Fibroblast of skin of scalp (primary cell): ENCODE measurements at places on chromosomes 2 and 18.
A peak's percentile ranks its signal among the peaks of the same experiment; 100 is the strongest.

DNA sequence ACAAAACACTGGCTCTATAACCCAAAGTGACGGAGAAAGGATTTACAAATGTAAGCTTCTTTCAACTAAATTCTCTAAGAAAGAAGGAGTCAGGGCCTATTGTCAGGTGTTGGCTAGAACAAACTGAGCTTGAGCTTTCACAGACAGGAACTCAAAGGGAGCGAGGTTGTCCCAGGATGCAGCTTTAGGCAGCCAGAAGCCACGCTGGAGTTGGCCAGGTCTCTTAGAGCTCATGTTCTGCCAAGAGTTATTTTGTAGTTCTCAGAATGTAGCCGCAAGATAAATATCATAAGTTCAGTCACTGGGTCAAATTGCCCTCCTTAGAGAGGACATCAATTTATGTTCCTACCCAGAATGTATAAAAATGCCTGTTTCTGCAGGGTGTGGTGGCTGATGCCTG is 54.1 kb upstream of the GREB1L start:
- no peak for DNase-seq

GRCh38 chr18:26780520-26781325 is 84.8 kb downstream of the AQP4 start:
- no peak for DNase-seq

DNA sequence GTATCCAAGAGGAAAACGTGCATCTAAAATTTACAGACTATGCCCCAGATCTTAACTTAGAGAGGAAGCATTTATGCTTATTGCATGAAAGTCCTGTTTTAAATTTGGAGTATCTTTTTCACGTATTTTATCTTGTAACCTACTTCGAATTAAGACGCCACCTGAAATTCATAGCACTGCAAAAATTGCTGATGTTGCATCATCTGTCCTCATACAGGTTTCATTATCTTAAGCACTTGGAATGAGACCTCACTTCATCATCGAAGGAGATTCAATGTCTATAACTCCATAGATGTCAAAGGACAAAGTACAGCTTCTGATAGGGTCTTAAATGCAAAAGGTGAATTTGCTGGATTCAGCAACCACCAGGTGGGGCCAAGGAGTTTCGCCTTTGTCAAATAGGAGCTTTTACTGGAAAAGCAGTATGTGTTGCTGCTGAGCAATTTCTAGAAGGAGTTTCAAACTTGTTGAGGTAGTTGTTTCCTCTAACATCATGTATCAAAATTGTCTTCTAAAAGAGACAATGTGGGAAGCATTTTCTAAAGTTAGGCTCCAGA is 106.4 kb upstream of the CCDC85A start:
- DNase-seq = peak; percentile 3

- no peak for DNase-seq
These were observed 165.8 kb downstream of the FMNL2 start for GRCh38 chr2:152500772-152501171.

GRCh38 chr2:48328942-48329723 is 200.8 kb upstream of the STON1 start:
- DNase-seq = no peak

DNA sequence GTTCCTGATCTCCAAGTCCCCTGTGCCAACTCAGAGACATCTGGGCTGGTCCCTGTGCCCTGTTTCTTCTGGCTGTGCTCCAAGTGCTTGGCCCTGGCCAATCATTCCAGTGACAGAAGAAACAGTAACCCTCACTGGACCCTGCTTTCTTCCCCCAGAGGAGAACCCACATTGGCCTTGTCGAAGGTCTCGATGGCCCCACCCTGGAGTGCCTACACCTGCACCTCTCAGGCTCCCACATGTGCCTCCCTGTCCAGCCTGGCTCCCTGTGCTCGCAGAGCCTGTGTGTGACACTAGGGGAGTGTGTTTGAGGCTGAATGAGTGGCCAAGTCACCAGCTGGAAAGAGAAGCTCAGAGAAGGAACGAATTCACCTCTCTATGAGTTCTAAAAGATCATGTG is 5.9 kb upstream of the MAL start:
- no peak for DNase-seq

DNA sequence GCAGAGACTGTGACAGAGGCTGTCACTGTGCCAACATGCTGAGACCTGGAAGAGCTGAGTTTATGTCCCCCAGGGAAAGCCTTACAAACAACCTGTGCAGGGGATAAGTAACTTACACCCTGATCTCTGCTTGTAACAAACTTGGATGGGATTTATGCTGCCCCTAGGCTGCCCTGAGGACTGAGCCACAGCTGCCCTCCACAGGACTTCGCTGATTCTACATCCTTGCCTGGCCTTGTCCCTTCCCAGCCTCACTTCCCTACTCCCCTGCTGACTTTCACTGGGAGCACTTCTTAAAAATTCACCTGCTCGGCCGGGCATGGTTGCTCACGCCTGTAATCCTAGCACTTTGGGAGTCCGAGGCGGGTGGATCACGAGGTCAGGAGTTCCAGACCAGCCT is 45.9 kb upstream of the ASAP2 start:
- no peak for DNase-seq

- no peak for DNase-seq
These were observed 39.1 kb downstream of the PPIG start for GRCh38 chr2:169623235-169623634.

GRCh38 chr2:28150236-28150915 is 242.3 kb upstream of the FOSL2 start:
- DNase-seq = no peak

DNA sequence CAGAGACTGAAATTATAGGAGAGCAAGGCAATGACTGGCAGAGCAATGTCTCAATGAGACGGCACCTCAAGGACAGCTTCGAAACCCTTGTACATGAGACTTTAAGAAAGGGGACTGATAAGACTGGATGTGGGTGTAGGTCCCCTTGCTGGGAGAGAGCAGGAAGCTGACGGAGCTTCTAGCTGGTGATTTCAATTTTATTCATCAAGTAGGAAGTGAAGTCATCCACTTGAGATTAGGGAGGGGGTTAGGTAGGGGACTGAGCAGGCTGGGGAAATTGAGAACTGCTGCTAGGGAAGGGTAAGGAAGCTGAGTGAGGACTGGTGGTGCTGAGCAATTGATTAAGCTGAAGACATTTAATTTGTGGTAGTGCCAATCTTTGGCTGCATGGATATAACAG is 99.5 kb upstream of the ITGB6 start:
- DNase-seq = peak; percentile 36

DNA sequence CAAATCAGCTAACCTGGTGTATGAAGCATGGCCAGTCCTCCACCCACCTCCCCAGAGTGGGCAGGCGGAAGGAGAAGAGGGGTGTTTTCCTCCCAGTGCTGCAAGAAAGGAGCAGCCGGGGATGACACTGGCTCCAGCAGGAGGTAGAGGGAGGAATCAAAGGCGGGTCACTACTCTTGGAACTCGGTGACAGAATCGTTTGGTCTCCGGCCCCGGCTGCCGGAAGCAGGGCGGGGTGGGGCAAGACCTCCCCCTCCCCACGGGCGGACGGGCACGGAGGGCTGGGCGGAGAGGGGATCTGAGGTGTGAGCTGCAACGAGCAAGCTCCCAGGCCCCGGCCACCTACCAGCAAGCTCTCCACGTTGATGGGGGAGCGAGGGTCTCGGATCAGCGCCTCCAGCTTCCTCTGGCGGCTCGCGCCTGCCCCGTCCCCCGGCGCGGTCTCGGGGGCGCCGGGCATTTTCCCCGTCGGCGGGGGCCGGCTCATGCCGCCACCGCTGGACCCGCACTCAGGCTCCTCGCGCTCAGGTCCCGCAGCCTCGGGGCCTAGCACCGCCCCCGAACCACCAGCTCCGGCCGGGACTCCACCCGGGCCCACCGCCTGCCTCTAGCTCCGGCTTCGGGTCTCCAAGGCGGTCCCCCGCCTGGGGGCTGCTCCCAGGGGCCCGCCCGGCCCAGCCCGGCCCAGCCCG is 640 bp downstream of the ROCK2 start:
- DNase-seq = peak; percentile 34

GRCh38 chr2:19855542-19856431 is 46.0 kb downstream of the TTC32 start:
- DNase-seq = no peak

- peak; percentile 76 for DNase-seq
These were observed 286.9 kb downstream of the TMX3 start for GRCh38 chr18:68427951-68428401.

- no peak for DNase-seq
These were observed 17.4 kb upstream of the FOSL2 start for GRCh38 chr2:28375236-28375635.

DNA sequence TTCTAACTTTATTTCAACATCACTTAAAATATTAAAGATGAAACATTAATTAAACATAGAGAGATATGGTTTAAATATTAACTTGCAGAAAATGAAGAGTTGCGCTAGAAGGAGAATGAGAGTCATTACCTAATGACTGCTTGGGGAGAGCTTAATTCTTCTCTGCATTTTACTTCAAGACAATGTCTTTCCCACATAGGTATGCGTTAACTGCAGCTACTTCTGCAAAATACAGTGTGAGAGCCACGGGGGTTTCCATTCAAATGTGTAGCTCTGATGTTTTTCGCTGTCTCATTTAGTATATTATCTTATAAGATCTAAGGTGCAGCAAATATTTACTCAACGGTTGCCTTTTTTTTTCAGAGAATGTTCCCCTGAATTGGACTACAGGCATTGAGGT is 126.7 kb downstream of the TMX3 start:
- DNase-seq = no peak

GRCh38 chr2:20186078-20186854 is 38.7 kb downstream of the SDC1 start:
- DNase-seq = peak; percentile 43

DNA sequence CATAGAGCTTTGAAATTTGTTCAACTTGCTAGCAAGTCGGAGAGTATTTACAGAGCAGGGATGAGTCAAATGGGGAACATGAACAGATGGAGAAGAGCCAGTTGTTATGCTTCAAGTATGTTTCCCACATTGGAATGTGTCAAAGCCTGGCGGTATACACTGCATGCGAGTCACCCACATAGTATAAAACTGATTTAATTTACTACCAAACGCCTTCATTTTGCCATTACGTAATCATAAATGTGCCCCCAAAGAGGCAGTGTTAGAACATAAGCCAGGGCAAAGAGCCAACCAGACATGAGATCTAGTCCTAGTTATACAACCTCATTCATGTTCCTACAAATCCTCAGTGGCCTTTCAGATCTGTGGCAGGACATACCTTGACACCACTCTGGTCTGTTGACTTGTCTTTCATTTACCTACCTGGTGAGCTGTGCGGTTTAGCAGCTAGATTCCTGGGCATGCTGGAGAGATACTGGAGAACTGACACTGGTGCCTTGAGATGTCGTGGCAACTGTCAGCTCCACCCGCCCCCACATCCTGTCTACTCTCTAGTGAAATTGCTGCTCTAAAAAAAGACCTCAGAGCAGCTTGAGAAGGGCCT is 21.7 kb upstream of the NRP2 start:
- peak; percentile 98 for DNase-seq

- DNase-seq = no peak
These were observed 384.0 kb upstream of the TMEFF2 start for GRCh38 chr2:192578780-192579179.

- no peak for DNase-seq
These were observed 9.3 kb upstream of the OTOF start for GRCh38 chr2:26487192-26487591.

DNA sequence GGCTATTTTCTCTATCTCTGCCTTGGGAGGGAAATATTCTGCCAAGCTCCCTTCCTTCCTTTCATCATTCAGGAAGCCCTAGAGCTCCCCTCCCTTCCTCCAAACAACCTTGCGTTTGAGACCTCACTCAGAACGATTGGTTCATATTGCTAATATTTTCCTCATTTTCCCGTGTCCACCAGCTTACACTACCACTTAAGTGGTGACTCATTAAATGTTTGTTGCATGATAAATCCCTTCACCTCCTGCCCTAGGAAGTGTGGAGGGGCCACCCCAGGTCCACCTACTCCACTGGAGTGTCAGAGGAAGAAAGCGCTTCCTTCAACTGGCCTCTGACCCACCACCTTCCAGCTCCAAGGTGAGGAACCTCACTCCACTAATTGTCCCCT is 2.3 kb upstream of the LPIN2 start:
- DNase-seq = peak; percentile 58

DNA sequence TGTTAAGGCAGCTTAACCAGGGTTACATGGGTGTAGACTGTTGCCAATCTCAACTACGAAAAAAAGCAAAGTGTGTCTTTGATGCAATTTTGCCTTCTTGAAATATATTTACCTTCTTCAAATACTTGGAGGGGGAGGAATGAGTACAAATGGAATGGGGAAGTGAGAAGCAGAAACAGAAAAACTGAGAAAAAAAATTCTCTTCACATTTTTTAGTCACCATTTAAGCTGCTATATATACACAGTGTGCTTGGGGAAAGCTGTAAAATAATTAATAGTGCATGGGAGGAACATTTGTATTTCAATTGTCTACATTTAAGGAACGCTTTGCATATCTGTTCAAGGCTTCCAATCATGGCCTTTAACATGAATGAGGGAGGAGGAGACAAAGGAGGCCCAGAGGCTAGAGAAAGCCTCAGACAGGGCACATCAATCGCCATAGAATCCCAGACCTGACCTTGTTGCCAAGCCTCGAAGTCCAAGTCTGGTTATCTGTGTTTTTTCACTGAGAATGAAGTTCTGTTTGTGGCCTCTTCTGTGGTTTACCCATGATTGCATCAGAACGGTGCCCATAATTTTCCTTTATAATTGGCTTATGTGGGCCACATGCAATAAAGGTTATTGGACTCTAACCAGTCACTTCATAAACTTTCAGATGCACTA is 158.6 kb downstream of the PIK3C3 start:
- peak; percentile 79 for DNase-seq

- DNase-seq = no peak
These were observed 194.1 kb downstream of the PRKCE start for GRCh38 chr2:45845566-45845965.

GRCh38 chr2:237782181-237782580 is 16.4 kb upstream of the RBM44 start:
- DNase-seq = no peak

GRCh38 chr2:239114616-239115265 is 266.9 kb downstream of the TWIST2 start:
- DNase-seq = no peak

GRCh38 chr2:143675021-143675420 is 545.8 kb downstream of the ARHGAP15 start:
- DNase-seq = no peak

GRCh38 chr2:70525032-70525431 is 28.6 kb downstream of the TGFA start:
- peak; percentile 47 for DNase-seq
